ENCODE measurements at places on chromosomes 5 and 9.

DNA sequence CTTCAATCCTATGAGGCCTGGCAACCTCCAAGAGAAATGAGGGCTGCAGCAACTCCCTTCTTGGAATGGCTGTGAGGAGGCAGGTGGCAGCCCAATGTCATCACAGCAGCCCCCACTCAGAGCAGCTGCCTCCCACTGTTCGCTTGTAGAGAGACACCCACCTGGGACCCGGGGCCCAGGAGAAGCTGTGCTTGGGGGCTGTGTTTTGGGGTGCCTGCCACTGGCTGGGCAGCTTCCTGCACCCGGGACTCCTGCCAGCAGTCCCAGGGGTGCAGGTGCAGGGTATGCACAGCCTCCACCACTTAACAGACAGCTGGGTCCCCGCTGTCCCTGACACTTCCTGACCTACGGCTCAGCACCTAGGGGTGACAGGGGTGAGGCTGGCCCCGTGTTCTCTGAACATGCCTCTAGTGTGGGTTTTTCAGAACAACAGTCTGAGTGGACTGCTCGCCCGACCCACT is 26.2 kb downstream of the NIPAL4 start:
- no peak for DNase-seq

- DNase-seq: no peak
Observed at GRCh38 chr5:179306191-179307012, 38.9 kb downstream of the ADAMTS2 start.

- no peak for DNase-seq
Observed at GRCh38 chr9:27247756-27248155, 49.2 kb downstream of the EQTN start.

- no peak for DNase-seq
Observed at GRCh38 chr9:126380447-126380846, 53.8 kb downstream of the MVB12B start.

- no peak for DNase-seq
Observed at GRCh38 chr5:139738193-139739149, 57.1 kb upstream of the PSD2 start.

GRCh38 chr9:134546246-134546731 is 95.3 kb upstream of the COL5A1 start:
- no peak for DNase-seq

DNA sequence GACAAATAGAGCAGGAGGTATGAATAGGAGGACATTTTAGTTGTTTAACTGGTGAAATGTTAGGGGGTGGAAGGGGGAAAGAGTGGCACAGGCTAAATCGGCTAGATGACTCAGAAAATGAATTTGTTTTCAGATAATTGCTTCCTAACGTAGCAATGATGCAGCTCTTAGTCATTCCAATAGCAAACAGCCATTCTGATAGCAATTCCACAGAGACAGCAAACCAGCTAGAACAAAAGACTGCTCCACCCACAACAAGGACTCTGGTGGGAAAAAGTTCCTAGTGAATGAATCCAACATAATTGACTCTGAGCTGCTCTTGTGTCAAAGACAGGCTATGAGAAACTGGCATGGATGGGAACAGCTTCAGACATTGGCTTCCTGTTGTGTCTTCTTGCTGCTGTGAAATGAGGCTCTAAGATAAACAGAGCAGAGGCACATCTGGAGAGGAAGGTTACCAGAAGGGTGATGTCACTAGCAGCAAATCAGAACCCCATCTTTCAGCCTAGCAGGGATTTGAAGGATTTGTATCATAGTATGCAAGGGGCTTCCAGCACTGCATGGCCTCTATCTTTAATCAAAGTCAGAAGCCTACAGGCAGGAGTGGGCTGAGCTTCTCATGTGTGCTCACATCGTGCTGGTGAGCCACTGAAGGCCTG is 28.1 kb upstream of the F2RL1 start:
- no peak for DNase-seq

DNA sequence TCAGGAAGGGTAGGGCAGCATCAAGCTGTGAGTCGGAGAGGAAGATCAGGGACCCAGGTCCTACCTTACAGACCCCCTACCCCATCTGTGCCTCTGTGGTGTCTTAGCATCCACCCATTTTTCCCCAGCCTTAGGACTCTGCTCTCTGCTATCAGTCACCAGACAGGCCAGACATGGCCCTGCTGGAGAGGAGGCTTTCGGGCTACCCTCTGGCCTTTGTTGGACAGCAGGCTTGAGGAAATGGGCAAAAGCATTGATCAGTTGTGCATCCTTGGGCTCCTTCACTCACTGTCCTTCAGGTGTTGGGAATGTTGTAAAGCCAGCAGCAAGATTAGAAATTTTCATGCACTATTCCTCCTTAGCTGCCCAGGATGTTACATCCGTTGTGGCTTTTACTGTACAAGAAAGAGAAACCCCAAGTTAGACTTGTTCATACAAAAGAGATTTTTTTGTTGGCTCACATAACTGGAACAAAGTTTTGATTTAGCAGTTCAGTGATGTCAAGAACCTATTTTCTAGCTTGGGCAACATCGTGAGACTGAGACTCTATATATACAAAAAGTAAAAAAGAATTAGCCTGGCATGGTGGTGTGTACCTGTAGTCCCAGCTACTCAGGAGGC is 17.4 kb upstream of the TNFAIP8 start:
- no peak for DNase-seq

DNA sequence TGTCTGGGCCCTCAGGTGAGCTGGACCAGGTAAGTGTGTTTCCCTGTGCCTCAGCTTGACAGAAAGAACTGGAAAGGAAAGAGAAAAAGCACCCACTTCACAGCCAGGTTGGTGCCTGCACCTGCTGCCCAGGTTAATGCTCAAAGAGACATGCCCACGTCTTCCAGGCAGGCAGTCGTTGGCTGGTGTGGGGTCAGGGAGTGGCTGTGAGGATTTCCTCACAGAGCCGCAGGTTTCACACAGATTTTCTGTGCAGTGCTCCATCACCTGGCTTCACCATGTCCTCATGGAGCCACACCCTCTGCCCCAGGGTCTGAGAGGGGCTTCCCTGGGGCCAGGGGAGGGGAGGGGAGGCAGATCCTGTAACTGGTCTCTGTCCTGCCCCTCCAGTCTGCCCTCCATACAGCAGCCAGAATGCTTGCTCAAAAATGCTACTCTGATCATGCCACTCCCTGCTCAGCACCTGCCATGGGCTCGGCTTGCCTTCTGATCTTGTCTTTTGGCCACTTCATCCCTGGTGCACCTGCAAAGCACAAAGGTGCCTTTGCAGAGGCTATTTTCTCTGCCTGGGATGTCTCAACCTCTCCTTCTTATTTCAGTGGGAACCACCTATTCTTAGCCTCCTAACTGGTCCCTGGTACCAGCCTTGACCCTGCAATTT is 82.5 kb upstream of the UBTD2 start:
- DNase-seq: no peak

DNA sequence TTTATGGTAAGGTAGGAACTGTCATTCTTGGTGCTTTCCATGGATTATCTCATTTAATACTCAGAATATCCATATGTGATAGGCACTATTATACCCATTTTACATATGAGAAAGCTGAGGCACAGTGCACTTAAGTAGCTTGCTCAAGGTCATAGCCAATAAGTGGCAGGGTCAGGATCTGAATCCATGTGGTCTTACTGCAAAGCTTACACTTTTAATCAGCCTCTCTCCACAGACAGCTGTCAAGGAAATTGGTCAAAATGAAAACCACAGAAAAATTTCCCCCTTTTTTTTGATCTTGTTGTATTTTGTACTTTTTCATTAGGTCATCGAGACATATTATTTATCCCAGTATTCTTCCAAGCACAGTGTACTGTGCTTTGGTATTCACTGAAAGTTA is 78.5 kb downstream of the ERCC6L2 start:
- DNase-seq: no peak

GRCh38 chr5:150272531-150272930 is 17.0 kb downstream of the CAMK2A start:
- DNase-seq: peak; percentile 87

DNA sequence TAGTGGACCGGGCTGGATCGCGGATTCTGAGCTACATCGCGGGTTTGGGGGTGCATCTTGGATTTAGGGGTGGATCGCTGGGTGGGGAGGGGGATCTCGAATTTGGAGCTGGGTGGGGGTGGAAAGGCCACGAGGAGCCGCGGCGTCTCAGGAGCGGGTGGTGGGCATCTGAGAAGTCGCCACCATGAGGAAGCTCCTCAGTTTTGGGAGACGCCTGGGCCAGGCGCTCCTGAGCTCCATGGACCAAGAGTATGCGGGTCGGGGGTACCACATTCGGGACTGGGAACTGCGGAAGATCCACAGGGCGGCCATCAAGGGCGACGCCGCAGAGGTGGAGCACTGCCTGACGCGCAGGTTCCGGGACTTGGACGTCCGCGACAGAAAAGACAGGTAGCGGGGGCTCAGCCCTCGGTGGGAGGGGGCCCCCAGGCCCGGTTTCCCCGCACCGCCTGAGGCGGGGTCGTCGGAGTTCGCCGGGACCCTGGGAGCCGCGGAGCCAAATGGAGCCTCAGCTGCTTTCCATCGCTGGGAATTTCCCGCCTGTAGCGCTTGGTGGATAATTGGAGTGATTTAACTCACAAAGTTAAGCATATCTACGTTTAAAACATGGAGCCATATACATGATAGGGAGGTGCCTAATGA is 376 bp downstream of the ANKRD18B start:
- no peak for DNase-seq

DNA sequence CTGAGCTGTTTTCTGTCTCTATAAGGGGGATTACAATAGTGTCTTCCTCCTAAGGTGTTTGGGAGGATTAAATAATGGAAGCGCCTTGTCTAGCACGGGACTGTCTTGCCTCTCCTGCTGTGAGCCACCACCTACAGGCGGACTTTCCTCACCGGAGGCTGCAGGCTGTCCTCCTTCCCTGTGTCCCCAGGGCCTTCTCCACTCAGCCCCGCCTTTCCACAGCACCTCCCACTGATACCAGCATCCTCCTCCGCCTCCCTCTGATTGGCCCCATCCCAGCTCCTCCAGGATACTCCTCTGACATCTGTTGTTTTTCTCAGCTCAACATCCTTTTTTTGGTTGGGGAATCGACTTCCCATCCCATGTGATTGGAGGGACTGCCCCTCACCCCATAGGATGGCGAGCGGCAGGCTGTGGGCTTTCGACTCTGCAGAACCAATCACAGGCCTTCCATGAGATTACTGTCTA is 851 bp upstream of the ZDHHC12 start:
- DNase-seq: peak; percentile 90

- no peak for DNase-seq
Observed at GRCh38 chr5:179526978-179527377, 23.4 kb upstream of the RUFY1 start.

- DNase-seq: no peak
Observed at GRCh38 chr9:117718085-117718484, 13.9 kb downstream of the TLR4 start.

DNA sequence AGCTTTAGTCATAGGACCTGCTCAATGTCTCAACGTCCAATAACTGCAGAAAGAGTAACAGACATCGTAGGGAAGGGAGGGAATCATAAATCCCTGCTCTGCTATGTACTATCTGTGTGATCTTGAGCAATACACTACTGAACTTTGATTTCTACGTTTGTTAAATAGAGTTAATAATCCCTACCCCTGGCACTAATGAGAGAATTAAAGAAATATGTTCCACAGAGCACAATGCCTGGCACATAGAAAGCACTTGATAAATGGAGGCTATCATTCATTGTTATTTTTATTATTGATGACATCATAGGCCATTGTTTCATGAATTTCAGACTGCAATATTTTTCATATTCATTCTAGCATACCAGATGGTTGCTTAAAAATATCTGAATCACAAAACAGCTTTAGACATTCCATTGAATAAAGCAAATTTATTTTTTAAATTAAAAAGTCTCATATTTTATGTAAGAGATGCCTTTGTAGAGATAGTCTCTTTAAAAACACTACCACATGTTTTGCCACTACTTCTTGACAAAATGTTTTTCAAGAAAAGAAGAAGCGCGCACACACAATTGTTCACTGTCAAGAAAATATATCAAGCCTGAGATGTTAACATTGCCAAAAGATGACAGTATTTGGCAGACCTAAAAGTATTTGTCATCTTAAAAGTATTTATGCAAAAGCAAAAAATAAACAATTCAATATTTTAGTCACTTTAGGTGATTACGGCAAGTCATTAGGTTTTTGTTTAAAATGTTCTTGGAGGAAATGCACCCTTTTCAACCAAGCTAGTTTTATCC is 108.5 kb downstream of the EBF1 start:
- DNase-seq: no peak

GRCh38 chr9:104876587-104876986 is 51.4 kb downstream of the ABCA1 start:
- no peak for DNase-seq

- no peak for DNase-seq
Observed at GRCh38 chr5:128632264-128632663, 94.2 kb upstream of the FBN2 start.

GRCh38 chr5:95713960-95714710 is 17.0 kb upstream of the RHOBTB3 start:
- no peak for DNase-seq

- no peak for DNase-seq
Observed at GRCh38 chr9:110320651-110321445, 16.8 kb downstream of the TXNDC8 start.

GRCh38 chr5:173781432-173781815 is 106.7 kb upstream of the CPEB4 start:
- DNase-seq: no peak

GRCh38 chr5:150490754-150491153 is 17.2 kb upstream of the NDST1 start:
- no peak for DNase-seq

DNA sequence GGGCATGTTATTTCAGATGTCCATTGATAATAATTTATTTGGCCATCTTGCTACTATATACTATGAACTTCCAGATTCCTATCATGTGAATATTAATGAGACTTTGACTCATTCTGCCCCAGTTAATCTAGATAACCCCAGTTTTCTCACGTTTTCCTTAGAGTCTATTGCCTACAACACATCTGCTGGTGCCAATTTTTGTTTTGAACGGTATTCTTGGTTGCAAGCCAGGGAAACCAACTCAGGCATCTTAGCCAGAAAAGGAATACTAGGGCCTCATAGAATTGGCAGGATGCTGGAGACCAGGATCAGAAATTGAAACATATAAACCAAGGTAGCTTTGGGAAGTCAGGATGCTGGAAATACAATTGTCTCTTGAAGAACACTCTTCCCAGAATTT is 28.0 kb upstream of the NPR3 start:
- DNase-seq: no peak

DNA sequence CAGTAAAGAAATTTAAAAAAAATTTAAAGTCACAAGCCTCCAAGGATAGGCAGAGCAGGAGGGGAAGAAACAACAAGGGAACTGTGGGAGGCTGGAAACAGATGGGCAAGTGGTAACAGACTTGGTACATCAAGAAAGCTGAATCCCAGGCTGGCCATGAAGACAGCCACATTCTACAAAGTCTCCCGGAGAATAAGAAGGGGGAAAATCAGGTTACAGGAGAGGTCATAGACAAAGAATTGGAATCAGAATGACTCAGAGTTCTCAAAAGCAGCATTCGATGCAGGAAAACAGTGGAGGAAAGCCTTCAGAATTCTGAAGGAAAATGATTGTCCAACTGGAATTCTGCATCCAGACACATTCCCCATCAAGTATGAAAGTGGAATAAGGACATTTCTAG is 129.7 kb downstream of the ADAMTS2 start:
- no peak for DNase-seq

DNA sequence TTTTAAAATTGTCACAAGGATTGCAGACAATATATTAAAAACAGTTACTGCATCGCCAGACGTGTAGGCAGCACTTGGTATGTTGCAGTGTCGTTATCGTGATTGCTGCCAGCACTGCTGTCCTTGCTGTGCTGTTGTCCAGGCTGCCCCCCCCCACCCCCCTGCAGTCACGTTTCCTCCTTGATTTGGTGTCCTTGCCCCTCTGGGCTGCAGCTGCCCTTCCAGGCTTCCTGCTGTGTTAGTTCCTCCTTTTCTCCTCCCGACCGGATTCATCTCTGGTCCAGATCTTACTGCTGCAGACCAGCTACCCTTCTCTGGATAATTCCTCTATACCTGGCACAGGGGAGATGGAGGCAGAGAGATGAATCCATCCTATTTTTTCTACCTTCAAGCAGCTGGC is 298.9 kb downstream of the TRIM32 start:
- no peak for DNase-seq
